MV-4-11 (cell line): ENCODE measurements at places on chromosomes 11 and 22.

DNA sequence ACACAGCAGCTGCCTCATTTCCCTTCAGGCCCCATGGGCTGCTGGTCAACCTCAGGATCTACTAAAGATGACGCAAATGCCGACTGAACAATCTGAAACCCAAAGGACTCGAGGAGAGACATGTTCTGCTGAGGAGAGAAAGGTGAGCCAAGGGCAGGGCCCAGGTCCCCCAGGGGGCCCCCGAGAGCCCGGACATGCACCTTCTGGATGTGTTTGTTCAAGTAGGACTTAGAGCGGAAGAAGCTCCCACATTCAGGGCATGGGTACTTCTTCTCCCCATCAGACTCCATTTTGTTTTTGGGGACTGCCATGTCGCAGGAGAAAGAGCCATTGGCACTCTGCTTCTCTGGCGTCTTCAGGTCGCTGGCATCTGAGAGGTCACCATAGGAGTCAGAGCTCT lies 19.3 kb downstream of the PATZ1 start:
- no peak for DNase-seq

DNA sequence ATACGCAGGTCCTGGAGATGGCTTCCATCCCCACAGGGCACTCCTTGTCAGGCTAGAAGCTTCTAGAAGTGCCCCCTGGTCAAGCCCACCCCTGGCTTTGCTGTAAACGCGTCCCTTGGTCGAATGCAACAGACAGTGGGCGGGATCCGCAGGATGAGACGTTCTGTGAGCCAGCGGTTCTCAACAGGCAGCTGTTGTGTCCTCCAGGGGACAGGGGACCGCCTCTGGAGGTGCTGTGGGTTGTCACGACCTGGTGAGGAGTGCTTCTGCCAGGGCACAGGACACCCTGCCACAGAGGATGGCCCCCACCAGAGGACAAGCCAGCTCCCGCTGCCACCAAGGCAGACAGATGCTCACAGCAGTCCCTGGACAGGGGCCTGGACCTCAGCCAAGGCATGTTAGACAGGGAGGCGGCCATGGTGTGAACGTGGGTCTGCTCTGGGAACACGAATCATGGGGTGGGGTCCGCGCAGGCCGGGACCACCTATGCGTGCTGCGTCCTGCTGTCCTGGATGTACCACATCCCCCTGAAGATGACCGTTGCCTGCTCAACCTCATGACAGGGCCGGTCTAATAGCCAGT lies 11.7 kb downstream of the CRELD2 start:
- DNase-seq, result no peak

- peak; percentile 72 for DNase-seq
Observed at GRCh38 chr22:37032535-37033460, 13.3 kb downstream of the MPST start.

DNA sequence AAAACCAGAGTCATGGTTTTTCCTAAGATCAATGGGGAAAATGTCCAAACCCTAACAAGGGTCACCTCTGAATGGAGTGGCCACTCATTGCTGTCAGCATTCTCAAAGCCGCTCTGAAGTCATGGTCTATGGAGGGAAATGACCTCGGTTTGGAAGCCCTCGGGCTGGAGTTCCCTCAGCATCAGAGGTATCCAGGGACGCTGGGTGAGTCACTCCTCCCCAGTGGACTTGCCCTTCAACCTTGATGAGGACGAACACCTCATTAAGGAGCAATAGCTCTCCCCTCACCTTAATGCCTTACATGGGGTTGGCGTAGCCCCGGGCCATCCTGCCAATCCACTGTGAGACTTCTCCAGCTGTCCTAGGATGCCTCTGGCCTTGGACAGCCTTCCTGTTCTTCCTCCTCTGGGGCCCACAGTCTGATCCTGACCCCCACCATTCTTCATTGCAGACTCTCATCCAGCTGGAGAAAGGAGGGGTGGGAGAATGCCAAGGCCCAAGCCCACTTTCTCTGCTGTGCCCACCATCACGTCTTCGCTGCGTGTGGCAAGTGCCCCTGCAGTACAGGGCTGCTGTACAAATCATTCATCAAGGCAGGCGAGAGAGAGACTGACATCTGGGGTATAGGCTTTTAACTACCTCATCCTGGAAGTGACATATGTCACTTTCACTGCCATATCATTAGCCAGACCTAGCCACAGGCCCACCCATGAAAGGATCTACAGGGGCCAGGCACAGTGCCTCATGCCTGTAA lies 25.4 kb upstream of the MYH9 start:
- no peak for DNase-seq

- no peak for DNase-seq
Observed at GRCh38 chr22:20107951-20108756, 7.8 kb upstream of the RANBP1 start.

GRCh38 chr11:34588701-34589100 lies 32.2 kb upstream of the EHF start:
- no peak for DNase-seq
